RWPE1 (cell line): ENCODE measurements at places on chromosomes 1 and 21.

- DNase-seq: no peak
Measured at GRCh38 chr1:116686723-116687352, 19.3 kb upstream of the IGSF3 start.

- no peak for DNase-seq
Measured at GRCh38 chr1:193340331-193340730, 153.9 kb upstream of the B3GALT2 start.

DNA sequence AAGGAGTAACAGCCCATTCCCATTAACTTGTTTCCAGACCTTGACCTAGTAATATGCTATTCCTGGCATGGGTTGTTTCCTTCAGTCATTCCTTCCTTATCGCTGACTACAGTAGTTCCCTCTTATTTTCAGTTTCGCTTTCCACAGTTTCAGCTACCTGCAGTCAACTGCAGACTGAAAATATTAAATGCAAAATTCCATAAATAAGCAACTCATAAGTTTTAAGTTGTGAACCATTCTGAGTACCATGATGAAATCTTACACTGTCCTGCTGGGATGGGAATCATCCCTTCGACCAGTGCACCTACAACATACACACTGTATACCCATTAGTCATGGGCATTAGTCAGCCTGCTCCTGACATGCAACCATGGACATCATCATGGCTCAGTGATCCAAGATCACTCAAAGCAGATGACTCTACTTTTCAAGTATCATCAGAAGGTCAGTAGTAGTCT lies 66.7 kb downstream of the CCDC30 start:
- DNase-seq: peak; percentile 72

DNA sequence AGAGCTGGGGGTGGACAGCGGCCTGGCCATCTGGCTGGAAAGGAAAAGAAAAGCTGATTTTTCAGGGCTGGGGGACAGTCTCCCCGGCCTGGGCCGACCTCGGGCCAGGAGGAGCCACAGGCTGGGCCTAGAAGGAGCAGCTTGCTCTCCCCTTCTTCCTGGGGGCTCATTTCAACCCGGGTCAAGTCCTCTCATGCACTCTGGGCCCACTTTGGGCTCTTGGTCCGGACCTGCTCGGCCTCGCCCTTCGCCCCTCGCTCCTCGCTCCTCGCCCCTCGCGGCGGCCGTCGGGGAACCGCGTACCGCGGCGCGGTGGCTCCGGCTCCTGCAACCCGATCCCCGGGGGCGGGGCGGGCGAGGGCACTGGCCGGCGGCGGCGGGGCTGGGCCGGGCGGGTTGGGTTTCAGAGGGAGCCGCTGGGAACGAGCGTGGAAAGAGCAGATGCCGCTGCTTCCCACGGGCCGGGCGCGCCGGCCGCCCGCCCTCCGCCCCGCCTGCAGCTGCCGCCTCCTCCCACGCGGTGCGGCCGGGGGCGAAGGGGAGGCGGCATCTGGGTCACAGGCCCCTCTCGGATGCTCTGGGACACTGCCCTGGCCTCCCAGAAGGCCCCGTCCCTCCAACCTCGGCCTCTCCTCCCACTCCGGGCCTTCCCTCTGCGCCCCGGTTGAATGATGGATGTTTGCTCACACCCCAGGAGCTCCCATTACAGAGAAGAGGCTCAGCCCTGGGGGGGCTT lies 6.6 kb downstream of the HEYL start:
- no peak for DNase-seq

GRCh38 chr1:117051224-117052064 lies 8.7 kb upstream of the TTF2 start:
- peak; percentile 13 for DNase-seq

DNA sequence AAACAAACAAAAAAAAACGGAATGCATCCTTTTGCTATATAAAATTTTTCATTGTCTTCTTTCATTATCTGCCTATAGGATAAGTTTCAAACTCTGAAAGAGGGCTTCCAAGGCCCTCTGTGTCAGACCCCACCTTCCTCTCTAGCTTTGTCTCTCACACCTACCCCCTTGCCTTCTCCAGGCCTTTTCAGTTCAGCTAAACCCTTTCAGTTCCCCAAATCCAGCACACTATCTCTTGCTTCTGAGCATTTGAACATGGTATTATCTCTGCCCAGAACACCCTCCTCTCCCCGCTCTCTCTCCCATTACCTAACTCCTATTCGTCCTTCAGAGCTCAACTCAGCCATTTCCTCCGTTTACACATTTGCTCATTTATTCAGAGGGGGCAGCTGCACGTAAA lies 35.7 kb downstream of the C1orf216 start:
- DNase-seq: no peak

DNA sequence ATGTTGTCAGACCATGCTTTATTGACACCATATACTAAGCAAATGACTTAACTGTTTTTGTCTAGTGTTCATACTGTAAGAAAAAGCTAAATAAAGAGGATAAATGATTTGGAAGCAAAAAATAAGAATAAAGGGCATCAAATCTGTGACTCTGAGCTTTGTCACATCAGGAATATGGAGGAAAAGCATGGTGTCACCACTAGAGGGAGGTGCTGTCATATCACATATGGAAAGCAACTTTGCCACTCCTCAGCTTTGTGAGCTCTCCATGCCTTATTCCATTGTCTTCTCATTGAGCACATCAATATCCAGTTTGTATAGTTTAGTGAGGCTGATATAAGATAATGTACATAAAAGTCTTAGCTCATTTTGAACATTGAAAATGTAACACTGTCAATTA lies 20.8 kb upstream of the GBP1 start:
- no peak for DNase-seq

GRCh38 chr21:21196087-21196486 lies 197.9 kb downstream of the NCAM2 start:
- DNase-seq: no peak

- peak; percentile 98 for DNase-seq
Measured at GRCh38 chr1:235327559-235328270, at the start of gene ARID4B. Gene ARID4B, minus strand, starts transcription at chr1:235328179. Its CDS starts 1,260 bp downstream, at chr1:235326919.

DNA sequence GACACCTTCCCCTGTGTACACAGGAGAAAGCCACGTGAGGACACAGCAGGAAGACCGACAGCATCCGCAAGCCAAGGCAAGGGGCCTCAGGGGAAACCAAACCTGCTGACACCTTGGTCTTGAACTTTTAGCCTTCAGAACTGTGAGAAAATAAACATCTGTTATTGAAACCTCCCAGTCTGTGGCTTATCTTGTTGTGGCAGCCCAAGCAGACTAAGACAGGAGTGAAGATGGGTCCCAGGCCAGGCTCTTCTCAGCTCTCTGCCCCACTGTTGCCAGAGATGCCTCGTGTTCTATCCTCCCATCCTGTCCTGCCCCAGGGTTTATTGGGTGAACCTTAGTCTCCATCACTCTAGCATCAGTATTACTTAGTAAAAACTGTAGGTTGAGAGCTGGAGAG lies 236.3 kb downstream of the MATN1 start:
- DNase-seq: no peak

DNA sequence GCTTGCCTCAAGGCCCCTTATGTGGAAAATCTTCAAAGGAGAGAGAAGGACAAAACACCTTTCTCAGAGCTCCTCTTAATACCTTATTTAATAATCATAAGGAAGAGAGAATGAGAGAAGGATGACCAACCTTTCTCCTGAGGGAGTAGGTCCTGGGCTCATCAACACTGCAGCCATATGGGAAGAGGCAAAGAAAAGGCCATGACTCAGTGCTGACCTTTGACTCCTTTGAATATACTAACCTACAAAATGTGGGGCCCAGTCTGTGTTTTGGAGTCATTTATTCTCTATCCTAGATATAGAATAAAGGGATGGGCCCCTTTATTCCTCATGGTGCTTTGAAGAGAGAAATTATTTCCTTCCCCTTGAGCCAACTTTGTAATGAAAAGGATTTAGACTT lies 38.3 kb downstream of the CAMSAP2 start:
- no peak for DNase-seq

GRCh38 chr1:30840904-30841598 lies 67.5 kb downstream of the SDC3 start:
- DNase-seq: no peak

GRCh38 chr1:1908506-1908791 lies 6.6 kb upstream of the CALML6 start:
- DNase-seq: no peak

DNA sequence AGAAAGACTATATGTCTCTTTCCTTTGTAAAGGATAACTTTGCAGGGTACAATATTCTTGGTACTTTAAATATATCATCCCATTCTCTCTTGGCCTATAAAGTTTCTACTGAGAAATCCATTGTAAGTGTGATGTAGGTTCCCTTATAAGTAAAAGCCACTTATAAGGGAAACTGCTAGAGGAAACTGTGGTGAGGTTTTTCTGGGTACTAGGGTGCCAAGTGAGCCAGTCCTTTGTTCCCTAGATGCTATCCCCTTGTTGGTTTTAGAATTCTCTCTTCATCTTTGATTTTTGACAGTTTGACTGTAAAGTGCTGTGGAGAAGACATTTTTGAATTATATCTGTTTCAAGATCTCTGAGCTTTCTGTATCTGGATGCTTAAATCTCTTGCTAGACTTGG lies 108.9 kb upstream of the NEK7 start:
- DNase-seq: no peak

DNA sequence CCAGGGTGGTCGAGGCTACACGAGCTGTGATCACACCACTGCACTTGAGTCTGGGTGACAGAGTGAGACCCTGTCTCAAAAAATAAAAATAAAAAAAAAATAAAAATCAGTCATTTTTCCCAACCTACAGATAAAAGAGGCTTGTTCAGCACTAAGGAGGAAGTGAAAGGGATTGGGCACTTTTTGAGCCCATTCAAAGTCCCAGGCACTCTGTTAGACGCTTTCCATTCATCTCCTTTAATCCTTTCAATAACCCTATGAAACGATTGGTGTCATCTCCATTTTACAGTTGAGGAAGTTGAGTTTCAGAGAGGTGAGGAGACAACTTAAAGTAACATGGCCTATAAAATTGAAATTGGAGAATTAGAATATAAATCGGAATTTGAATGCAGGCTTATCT lies 10.4 kb upstream of the AGO4 start:
- no peak for DNase-seq

DNA sequence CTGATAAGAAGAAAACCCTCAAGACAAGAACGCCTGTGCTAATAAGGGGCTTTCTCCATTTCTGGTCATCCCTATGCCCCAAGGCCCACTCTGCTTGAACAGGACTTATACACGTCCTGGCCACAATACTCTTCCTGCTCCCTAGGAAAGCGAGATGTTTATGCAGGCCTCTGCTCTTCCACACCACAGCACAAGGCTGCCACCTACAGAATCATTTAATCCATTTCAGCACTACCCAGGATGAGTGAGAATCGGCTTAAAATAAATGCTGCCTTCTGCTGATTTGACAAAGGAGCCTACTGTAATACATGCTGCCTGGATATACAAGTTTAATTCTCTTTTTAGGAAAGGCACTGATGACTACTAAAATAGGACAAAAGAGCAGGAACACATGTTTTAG lies 29.4 kb downstream of the FRRS1 start:
- no peak for DNase-seq

DNA sequence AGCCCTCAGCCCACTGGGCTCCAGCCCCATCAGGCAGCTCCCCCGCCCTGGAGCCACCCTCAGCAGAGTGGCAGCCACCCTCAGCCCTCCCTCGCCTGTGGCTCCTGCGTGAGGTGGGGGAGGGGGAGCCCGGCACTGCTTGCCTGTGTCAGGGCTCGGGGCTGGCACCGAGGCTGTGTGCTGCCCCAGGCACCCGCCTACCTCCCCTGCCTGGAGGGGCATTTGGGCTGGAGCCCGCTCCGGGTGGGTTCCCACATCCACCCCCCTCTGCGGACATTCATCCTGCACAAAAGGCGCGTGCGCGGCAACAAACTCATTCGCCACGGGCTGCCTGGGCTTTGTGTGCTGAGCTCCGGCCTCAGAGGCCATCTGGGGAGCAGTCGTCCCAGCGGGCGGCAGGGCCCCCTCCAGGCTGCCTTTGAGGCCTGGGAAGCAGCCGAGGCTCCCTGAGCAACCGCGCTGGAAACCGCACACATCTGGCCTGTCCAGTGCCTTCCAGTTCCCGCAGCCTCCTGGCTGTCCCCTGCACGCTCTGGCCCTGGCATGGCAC lies 12.6 kb upstream of the TNFRSF14 start:
- DNase-seq: no peak

DNA sequence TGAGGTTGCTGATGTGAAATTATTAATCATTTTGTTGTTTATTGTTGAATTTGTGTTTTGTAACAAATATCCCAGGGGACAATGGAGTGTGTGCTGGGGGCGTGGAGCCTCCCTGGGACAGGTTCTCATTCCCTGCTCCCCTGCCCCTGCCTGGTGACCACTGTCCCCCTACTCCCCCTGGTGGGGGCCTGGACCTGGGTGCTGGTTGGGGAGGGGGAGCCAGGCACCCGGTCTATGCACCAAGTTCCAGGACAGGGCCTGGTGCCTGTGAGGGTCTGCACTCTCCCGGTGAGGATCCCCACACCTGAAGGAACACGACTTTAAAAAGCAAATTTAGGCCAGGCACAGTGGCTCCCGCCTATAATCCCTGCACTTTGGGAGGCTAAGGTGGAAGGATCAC lies 42.4 kb downstream of the CHD5 start:
- no peak for DNase-seq

DNA sequence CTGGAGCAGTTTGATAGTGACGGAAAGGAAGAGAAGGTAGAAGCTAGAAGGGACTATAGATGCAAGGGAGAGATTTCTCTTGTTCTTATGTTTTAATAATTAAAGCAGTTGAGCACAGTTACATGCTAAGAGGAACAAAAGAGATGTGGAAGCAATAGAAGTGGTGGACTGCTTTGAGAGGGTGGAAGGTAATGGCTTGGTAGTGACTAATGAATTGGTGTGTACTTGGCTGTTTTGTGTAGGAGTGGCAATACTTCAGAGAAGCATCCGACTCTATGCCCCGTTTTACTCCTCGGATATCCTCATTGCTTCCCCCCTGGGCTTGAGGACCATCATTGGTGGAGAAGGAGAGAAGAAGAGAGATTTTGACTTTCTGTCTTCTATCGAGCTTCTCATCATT lies 12.8 kb downstream of the UTP25 start:
- DNase-seq: no peak

- DNase-seq: no peak
Measured at GRCh38 chr21:36236052-36236730, 79.6 kb downstream of the DOP1B start.

DNA sequence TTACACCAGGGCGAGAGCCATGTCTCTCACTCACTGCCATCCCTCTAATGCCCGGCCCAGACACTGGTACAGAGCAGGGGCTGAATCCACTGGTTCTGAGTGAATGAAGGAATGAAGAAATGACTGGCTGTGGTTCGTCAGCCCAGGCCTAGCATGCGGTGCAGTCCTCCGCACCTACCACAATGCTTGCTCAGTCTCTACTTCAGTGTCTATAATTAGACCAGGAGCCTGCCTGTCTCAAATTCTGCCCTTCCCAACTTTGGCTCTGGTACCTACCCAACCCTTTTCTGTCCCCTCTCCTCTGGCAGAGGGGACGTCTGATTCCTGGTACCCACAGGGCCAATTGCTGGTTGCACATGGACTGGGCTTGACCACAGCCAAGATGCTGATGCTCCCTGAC lies 118.2 kb upstream of the GRIK3 start:
- DNase-seq: no peak

DNA sequence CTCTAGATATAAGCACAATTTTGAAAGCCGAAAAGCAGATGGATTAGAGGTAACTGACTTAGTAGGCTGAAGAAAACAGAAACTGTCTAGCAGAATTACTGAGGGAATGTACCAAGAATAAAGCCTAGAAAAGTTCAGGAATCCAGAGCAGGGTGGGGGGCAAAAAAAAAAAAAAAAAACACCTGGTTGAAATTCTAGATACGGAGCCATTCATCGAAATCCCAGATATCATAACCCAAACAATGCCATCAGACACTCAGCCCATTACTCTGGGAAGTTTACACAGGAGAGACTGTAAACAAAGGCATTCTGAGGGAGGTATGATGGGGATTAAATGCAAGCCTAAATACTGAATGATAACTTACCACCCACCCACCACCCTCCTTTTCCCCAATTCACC lies 45.6 kb downstream of the ENAH start:
- no peak for DNase-seq
